ENCODE measurements at places on chromosomes 1 and 21.

- no peak for DNase-seq
Measured at GRCh38 chr1:226355669-226356551, 46.9 kb upstream of the LIN9 start.

DNA sequence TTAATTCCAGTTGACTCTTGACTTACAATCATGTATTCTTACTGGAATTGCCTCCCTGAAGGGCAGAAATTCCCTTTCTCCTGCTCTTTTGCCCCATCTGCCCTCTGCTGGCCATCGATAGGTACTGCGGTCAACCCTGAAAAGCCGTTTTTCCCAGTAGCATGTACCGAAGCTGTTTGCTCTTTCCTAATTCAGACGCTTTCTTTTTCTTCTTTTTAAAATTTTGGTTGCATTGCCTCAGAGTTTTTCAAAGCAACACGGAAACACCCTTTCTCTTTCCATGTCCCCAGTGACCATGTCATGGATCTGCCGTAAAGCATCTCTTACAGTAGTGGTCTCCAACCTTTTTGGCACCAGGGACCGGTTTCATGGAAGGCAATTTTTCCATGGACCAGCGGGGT is 164.2 kb upstream of the C1orf21 start:
- no peak for DNase-seq

GRCh38 chr1:95206514-95206913 is 27.5 kb upstream of the RWDD3 start:
- DNase-seq = no peak

DNA sequence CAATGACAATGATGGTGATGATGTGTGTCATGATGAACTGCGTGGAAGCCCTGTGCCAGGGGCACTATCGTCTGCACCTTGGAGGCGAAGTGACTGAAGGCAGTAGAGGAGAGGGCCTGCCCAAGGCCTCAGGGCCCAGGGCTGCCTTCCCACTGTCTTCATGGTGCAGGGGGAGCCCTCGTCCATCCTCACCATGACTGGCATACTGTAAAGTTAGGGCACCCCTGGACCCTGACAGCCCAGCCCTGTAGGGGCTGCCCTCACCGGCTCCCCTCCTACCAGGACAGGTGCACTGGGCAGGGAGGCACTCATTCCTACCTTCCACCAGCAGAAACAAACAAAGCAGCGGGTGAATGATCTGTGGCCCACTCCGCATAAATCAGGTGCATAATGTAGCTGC is 156.9 kb upstream of the C1orf174 start:
- no peak for DNase-seq

DNA sequence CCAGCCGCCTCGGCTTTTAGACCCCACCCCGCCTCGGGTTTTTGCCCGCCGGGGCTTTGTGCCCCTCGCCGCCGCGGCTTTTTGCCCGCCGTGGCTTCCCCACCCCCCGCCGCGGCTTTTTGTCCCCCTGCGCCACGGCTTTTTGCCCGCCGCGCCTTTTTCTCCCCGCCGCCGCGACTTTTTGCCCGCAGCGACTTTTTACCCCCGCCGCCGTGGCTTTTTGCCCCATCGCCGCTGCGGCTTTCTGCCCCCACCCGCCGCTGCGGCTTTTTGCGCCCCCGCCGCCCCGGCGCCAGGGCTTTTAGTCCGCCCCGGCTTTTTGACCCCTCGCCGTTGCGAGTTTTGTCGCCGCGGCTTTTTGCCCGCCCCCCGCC is 474.4 kb downstream of the FAM72C start:
- no peak for DNase-seq

GRCh38 chr21:33586927-33587326 is 1.6 kb downstream of the DONSON start:
- no peak for DNase-seq

DNA sequence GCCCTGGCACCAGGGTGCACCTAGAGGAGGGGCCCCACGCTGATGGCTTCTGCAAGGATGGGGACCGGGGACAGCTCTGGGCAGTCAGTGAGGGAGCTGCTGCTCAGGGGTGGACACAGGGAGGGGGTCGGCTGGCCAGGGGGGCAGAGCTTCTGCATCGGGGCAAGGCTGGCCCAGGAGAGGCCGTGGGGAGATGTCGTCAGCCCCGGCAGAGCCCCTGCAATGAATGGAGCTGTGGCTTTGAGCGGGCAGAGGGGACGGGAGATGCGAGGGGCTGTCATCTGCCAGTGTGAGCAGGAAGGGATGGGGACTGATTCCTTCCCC is 31.8 kb downstream of the SLX9 start:
- no peak for DNase-seq

DNA sequence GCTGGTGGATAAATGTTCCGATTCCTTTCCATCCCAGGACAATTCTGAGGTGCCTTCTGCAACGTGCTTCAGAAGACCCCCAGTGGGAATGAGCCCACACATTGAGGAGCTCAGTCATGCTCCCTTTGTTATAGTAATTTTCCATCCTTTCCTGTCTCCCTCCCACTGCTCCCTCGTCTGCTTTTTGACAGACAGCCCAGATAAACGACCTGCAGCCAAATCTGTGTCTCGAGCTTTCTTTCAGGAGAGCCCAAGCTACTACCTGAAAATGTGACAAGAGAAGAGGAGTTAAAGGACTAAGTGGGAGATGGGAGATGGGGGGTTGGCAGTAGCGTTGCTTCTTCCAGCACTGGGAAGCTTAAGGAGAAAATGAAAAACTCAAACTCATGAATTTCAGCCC is 65.9 kb upstream of the LRRN2 start:
- DNase-seq = no peak

- DNase-seq = no peak
Measured at GRCh38 chr1:204241050-204241449, 27.3 kb upstream of the GOLT1A start.

GRCh38 chr1:64590316-64590715 is 120.4 kb downstream of the CACHD1 start:
- DNase-seq = no peak

DNA sequence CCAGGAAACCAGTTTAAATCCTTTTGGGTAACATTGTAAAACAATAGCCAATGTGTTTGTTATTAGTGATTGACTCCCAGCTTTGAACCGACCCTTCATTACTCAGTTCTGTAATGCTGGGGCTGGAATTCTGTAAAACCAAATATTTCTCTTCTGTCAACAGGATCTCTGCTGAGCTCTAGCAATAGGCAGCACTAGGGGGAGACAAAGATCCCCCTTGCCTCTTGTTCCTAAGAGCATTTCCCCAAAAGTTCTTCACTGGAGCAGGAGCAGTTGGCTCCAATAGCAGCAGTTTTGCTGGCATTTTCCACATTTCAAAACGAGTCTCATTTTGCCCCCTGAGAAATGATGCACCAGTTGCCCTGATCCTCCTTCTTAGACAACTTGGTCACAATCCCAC is 1671.1 kb downstream of the MRPL39 start:
- DNase-seq = no peak

DNA sequence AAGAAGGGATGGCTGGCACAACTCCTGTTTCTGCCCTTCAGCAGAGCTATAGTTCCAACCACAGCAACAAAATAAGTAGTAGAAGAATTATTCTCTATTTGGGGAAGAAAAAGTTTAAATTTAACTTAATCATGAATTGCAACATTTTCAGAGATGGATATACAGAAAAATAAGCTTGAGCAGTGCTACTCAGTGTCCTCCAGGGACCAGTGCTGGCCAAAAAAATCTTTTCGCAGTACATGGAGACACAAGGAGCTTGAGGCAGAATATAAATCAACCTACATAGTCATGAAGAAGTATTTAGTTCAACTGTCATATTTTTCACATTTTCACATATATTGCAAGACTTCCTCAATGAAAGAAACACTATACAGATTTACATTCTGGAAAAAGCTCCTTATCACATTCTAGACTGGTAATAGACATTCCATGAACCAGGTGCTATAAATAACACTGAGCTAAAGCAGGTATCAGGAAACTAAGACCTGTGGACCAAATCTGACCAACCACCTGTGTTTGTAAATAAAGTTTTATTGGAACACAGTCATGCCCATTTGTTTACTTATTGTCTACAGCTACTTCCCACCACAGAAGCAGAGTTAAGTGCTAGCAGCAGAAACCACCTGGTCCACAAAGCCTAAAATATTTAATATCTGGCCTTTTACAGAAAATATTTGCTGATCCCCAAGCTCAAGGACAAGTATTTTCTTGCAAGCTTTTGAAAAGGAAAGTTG is 101.9 kb downstream of the RGS21 start:
- no peak for DNase-seq

GRCh38 chr1:55039342-55040082 is at the start of gene PCSK9:
Gene PCSK9 (plus strand): TSS chr1:55039548. CDS start chr1:55039838, 290 bp downstream.
- no peak for DNase-seq

- DNase-seq = no peak
Measured at GRCh38 chr1:228848406-228848805, 113.1 kb downstream of the RHOU start.

- no peak for DNase-seq
Measured at GRCh38 chr1:11960715-11961114, 19.5 kb upstream of the MFN2 start.

DNA sequence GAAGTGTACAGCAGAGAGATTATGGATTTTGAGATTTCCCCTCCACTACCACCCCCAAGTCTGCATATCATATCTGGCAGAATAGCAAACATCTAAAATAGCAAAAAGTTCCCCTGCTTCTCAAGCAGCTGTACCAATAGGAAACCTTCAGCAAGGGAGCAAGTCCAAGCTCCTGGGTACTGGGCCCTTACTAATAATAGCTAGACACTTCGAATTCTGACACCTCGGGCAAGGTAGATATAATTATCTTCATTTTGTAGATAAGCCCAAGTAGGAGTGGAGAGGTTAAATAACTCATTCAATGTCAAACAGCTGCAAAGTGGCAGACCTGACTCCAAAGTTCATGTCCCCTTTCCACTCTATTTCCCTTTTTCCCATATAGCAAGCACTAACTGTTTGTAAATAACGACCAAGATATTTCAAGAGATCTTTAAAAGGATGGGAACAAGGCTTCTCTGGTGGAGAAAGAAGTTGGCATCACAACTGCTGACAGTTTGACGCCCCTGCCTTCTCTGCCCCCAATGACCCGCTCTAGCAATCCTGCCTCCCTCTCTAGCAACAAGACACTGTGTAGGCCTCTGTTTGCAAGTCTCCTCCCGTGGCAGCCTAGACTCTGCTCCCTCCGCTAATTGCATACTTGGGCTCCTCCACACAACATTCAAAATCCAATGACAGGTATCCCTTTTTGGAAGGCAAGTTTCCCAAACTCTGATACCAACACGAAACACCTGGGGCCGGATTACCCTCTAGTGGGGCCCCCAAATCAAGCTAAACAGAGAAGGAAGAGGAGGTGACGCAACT is 18.7 kb upstream of the ADAR start:
- no peak for DNase-seq

DNA sequence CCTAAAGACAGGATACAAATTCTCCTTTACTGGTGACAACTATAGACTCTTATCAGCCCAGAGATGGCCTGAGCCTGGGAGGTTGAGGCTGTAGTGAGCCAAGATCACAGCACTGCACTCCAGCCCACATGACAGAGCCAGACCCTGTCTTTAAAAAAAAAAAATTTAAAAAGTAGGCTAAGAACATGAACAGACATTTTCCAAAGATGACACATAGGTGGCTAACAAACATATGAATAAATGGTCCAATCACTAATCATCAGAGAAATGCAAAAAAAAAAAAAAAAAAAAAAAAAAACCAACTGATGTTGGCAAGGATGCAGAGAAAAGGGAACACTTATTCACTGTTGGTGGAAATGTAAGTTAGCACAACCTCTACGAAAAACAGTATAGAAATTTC is 65.0 kb downstream of the TOR3A start:
- DNase-seq = no peak

DNA sequence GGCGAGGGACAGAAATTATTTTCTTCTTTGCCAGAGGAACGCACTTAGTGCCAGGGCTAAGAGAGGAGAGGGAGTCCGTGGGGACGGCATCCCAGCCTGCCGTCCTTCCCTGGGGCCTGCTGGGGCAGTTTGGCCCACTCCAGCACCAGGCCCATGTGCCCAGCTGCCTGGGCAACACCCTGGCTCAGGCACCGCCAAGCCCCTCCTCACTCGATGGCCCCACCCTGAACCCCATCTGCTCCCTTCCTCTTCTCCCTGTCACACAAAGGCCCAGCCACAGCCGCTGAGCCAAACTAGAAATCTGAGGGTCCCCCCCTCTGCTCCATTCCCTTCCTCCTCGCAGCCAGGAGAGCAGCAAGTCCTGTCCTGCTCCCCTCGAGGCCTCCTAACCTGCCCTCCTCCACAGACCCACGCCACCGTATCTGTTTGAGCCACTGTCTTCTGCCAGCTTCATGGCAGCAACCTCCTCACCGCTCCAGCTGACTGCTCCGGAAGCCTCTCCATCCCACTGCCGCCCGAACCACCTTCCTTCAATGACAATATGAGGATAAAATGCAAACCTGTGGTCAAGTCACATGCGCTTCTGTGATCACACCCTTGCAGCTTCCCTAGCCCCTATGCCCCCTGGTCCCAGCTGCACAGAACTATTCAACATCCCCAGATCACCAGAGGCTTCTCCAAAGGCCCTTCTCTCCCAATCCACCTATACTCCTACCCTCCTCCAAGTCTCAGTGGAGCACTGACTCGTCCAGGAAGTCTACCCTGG is 8.4 kb upstream of the TNNI1 start:
- DNase-seq = no peak

GRCh38 chr21:45029298-45029947 is 45.0 kb upstream of the ADARB1 start:
- DNase-seq = no peak

DNA sequence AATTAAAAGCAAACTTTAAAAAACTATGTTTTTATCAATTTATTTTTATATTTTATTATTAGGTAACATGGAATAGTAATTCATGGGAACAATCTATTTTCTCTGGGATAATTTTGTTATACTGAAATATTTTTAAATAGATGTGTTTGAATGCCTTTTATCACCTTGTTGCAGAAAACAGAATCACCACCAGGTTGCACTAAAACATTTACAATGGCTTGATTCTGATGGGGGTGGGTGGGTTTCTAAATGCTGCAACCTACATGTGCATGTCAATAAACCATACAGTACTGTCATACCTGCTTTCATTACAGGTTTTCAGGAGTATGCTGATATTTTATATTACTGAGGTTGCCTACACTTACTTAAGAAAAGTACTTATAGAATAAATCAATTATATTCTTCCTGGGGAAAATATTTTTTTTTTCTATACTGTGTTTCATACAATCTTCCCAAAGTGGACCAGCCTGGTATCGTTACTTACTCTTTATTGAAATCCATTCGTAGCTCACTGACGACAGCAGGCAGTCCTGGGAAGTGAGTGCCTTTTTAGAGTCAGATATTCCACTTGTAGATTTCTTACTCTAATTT is 132.8 kb downstream of the PTPRC start:
- DNase-seq = no peak

DNA sequence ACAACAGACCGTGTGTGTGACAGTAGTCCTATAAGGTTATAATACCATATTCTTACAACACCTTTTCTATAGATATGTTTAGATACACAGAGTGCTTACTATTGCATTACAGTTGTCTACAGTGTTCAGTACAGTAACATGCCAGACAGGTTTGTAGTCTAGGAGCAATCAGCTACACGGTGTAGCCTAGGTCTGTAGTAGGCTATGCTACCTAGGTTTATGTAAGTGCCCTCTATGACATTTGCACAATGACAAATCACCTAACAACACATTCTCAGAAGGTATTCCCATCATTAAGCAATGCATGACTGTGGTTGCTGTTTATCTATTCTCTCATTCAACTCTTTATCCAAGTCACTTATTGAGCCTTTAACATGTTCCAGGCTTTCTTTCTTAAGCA is 1.8 kb upstream of the WLS start:
- no peak for DNase-seq

- DNase-seq = peak; percentile 46
Measured at GRCh38 chr1:65069011-65069565, 78.9 kb upstream of the AK4 start.

Measured in stimulated activated CD4-positive, alpha-beta T cell treated with anti-CD3 and anti-CD28 coated beads, Interleukin-15, amount 100 ng/mL, for 1 hour (primary cell).